Endothelial cell of umbilical vein (primary cell): ENCODE measurements at places on chromosomes 1 and 21. TPM values are rescaled to one million over a fixed set of nuclear protein-coding genes. Genes with fewer than 3 reads are reported as not detected.

ELF3 gene
- total RNA-seq = 0.09 and 0.29 TPM in 2 replicates

TUFT1 gene
- 4.3 TPM in 2 replicates for total RNA-seq

AIM2 gene
- total RNA-seq = not detected in 2 replicates

SIM2 gene
- total RNA-seq = not detected in 2 replicates

SUSD4 gene
- total RNA-seq = not detected in 2 replicates
